ENCODE measurements at places on chromosomes 1 and 21. TPM values are rescaled to one million over a fixed set of nuclear protein-coding genes. Genes with fewer than 3 reads are reported as not detected.

The CLDN14 gene
- total RNA-seq, result not detected

The ZMYND12 gene
- 0.12 TPM for total RNA-seq

The AMY2A gene
- total RNA-seq, result not detected

The C1orf116 gene
- total RNA-seq, result not detected
